ENCODE measurements at places on chromosomes 11 and 22.

DNA sequence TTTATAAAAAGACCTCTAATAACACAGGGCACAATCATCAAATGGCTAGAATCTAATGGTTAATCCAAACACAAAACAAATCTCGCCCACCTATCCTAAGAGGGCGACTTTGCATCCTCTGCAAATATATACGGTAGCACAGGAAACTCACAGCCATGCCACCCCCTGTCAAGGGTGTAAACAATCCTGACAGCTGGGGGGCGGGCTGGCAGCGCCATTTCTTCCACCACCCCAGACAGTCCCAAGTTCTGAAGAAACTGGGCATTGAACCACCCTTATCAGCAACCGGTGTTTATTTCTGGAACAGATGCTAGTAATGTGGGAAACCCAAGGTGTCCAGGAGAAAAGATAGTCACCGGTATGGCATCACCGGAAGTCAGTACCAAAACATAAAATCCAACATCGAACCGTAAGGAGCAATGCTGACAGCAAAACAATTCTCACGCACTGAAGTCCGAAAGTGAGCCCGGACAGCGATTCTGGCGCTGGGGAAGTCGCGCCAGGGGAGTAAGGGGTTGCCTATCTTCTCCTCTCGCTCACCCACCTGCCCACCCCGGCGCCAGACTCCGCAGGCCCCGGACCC is 825 bp downstream of the FBXO3 start:
- no peak for DNase-seq

DNA sequence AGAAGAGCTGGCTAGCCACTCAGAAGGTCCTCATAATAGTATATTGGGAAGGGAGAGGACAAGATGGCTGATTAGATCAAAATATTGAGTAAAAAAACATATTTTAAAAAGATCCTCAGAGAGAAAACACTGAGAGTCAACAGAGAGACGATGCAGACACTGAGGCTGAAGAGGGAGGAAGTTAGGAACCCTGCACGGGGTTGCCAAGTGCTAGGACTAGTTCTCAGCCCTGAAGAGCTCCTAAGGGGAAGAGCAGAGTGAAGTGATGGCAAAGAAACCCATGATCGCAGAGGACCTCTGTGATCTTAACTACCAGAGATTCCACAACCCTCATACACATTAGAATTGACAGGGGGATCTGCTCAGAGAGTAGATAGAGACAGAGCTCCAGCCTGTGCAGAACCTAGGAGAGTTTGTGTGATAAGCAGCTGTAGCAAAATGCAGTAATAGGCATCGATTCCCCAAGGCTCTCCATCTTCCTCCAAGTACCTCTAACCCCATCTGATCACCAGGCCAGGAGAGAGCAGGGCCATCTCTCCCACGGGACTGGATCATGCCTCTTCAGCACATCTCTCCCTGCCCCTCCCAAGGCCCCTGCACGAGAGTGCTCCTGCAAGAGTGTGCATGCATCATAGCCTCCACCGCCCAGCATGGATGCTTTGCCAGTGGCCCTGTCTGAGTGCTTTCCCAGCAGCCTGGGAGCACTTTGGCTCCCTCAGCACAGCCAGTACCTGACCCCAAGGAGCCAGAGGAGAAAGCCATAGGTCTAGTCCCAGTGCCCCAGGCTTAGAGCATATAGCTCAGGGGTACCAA is 41.2 kb upstream of the ARL14EP start:
- no peak for DNase-seq

- no peak for DNase-seq
Observed at GRCh38 chr22:27397954-27398342, 403.6 kb downstream of the MN1 start.

GRCh38 chr11:70422692-70423522 is 24.6 kb downstream of the CTTN start:
- no peak for DNase-seq

DNA sequence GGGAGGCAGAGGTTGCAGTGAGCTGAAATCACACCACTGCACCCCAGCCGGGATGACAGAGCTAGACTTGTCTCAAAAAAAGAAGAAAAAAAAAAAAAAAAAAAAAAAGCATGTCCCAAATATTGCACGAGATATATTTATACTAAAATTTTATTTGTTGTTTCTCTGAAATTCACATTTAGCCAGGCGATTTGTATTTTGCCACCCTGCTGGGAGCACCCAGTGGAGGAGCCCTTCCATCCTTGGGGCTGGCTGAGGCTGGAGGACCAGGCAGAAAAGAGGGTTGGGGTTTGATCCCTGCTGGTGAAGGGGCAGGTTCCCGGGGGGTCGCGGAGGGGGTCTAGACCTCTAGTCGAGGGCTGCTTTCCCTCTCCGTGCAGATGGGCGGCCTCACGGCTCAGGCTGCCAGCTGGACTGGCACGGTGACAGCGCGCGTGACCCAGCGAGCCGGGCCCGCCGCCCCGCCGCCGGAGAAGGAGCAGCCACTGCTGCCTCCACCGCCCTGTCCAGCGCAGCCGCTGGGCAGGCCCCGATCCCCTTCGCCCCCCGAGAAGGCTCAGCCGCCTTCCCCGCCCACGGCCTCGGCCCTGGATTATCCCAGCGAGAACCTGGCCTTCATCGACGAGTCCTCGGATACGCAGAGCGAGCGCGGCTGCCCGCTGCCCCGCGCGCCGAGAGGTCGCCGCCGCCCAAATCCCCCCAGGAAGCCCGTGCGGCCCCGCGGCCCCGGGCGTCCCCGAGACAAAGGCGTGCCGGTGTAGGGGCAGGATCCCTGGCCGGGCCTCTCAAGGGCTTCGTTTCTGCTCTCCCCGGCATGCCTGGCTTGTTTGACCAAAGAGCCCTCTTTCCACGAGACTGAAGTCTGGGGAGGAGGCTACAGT is 952 bp upstream of the CATSPERZ start:
- no peak for DNase-seq

GRCh38 chr11:33455867-33456463 is 198.8 kb downstream of the HIPK3 start:
- no peak for DNase-seq
